ENCODE measurements at places on chromosomes 2 and 18. TPM values are rescaled to one million over a fixed set of nuclear protein-coding genes. Genes with fewer than 3 reads are reported as not detected.

LYG2 gene
- not detected for total RNA-seq

ARHGEF33 gene
- 0.53 TPM for total RNA-seq

GPR39 gene
- not detected for total RNA-seq

RUFY4 gene
- total RNA-seq: 0.81 TPM

CAPN14 gene
- 0.53 TPM for total RNA-seq

RHOB gene
- 7.9 TPM for total RNA-seq

RAB6C gene
- 0.11 TPM for total RNA-seq

Measured in CD4-positive, alpha-beta memory T cell (primary cell).